AG10803 (cell line): ENCODE measurements at places on chromosomes 5 and 9.

GRCh38 chr5:14588145-14588544, 6.6 kb downstream of the OTULINL start:
- DNase-seq: no peak

DNA sequence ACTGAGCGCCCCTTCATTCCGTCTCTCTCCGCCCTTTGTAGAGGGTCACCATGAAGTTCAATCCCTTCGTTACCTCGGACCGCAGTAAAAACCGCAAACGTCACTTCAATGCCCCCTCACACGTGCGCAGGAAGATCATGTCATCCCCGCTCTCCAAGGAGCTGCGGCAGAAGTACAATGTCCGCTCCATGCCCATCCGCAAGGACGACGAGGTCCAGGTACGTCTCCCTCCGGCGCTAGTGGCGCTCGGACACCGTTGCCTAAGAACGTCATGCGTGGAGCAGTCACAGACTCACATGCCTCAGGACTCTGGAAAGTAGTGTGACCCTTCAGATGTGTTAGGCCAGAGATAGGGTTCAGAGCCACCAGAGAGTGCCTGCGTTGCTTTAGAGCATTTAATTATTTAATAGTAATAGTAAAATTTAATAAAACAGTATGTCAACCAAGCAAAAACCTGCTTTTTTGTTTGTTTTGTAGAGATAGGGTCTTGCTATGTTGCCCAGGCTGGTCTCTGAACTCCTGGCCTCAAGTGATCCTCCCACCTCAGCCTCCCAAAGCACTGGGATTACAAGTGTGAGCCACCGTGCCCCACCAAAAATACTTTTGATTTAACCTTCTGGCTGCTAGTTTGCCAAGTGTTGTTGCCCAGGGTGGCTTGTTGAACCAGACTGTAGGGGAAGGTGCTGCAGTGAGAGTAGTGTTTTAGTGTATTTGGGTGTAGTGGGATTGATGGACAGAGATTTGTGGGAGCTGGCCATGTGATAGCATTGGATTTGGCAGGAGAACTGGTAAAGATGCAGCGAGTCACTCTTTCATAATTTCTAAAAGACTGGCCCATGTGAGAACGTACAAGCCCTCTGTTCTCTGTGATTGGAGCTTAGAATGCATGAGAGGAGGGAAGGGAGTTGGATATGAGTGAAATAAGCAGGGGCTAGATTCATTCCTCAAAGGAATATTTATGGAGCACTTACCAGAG, 888 bp downstream of the RPL26L1 start:
- DNase-seq: no peak

GRCh38 chr9:131258186-131258585, 18.1 kb downstream of the FAM78A start:
- DNase-seq: peak; percentile 36

GRCh38 chr9:98688710-98689495, 19.8 kb downstream of the GABBR2 start:
- DNase-seq: no peak

DNA sequence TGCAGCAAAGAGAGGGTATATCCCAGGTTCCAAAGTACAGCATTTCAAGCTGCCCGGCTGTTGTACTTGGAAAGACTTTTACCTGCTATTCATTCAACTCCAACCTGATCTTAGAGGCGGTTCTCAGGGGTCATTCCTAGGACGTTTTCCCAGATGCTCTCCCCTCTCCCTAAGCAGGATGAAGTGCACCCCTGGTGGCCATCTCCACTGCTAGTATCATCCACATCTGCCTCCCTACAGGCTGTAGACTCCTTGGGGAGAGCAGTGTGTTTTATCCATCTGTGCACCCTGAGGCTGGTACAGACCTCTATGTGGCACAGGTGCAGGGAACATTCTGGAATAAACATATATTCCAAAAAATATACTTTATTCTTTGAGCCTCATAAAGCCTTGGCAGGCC, 56.8 kb downstream of the PTPN3 start:
- no peak for DNase-seq

DNA sequence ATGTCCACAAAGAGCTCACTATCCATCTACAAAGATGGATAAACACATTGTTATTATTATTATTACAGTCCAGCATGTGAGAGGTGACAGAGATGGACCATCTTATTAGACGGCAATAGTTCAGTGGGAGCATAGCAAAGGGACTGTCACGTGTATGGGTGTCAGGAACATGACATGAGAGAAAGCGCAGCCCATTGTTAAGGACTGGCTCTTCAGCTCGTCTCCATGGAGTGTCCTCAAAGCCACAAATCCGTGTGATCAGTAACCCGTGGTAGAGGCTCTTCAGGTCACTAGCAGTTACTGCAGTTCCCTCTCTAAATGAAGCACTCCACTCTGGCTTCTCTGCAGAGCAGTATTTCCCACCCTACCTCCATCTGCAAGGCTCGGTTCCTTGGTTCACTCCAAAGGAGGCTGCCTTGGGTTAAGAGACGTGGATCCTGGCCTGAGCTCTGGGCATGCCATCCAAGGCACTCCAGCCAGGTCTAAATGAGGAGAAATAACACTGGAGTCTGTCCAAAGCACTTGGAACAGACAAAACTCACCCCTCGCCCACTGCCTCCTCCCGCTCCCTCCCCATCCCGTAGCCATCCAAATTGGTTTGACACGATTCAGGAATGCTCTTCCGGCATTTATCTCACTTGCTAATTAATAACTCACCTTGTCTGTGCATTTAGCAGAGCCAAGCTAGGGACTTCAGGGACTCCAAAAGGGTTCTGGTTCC, 122.3 kb upstream of the WWC1 start:
- no peak for DNase-seq

GRCh38 chr5:76154009-76154690, 71.0 kb downstream of the SV2C start:
- DNase-seq: no peak

DNA sequence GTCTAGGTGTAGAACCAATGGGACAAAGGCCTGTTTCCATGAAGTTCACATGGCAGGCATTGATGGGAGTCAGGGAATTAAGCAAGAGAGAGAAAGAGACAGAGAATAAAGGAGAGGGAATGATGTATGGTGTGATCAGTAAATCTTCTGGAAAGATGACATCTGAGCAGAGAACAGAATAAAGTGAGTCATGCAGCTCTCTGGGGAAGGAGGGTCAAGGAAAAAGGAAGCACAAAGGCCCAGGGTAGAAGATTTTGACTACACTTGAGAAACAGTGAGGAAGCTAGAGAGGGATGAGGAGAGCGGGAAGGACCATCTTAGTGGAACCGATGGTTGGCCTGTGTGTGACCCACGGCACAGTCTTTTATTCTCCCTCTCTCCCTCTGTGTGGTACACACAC, 425.9 kb downstream of the SPOCK1 start:
- peak; percentile 16 for DNase-seq

DNA sequence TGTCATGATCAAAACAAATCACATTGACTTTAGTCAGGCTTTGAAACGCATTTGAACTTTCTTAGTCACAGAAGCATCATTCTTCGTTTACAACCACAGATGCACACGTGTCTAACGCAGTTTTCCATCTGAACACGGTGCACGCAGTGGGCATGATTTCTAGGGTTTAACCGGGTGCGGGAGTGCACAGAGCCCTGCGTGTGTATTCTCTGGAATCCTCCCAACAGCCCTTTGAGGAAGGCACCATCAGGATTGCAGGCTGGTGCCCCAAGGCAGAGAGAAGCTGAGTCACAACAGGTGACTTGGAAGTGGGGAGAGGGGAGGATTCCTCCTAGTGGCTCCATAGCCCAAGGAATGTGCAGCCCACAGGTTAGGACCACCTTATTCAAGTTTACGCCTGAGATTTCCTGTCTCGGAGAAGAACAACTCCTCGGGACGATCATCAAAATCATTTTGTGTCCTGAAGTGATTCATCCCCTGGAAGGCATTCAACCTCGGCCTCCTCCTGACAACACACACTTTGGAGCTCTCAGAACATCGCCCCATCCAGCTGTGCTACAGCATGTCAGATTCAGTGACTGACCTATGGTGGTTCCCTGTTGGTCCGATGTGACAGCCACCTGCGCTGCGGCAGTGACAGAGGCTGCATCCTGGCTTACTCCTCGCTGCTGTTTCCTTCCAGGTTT, 13.1 kb downstream of the ROPN1L start:
- peak; percentile 81 for DNase-seq

GRCh38 chr5:95801532-95801931, 21.0 kb downstream of the GLRX start:
- DNase-seq: no peak

DNA sequence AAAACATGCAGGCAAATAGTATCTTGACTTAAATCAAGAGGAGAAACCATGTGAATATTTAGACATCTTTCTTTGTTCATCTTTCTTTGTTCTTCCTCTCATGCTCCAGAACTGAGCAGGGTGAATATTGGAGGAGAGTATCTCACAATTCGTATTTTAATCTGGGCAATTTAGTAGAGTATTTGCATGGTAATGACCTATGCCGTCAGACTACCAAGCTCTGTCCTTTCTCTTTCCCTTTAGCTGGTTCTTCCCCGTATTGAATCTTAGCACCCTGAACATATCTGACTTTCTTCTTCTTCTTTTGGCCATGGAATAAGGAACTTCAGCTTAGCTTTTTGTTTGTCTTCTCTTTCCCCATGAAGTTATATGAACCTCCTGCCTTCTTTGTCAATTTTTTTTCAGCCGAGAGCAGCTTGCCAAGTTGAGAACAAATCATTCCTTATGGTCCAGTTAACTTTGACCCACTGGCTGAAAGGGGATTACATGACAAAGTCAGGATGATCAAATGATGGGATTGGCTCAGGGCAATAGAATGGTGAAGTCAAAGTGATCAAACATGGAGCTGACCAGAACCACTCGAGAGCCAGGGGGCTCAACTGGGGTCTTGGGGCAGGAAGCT, 95.8 kb downstream of the DAPK1 start:
- no peak for DNase-seq

GRCh38 chr9:86098824-86099700, at the start of gene GOLM1:
GOLM1 (minus strand) TSS chr9:86099558; CDS start chr9:86079320, 20,238 bp downstream.
- DNase-seq: peak; percentile 62

- DNase-seq: no peak
Observed at GRCh38 chr5:16803831-16804230, 132.3 kb downstream of the MYO10 start.

- no peak for DNase-seq
Observed at GRCh38 chr9:8431505-8431904, 631.9 kb upstream of the DMAC1 start.

- DNase-seq: no peak
Observed at GRCh38 chr9:111983484-111983908, 86.9 kb downstream of the UGCG start.
